ENCODE measurements at places on chromosomes 3 and 15.

GRCh38 chr3:100151024-100151707 lies 36.9 kb upstream of the FILIP1L start:
- H3K36me3 ChIP-seq: peaks cover 16% of the 10 kb centered on the region
- no peak overlapping the region for H3K27ac ChIP-seq
- DNase-seq: no peak
- peaks cover 17% of the 10 kb centered on the region for H3K4me1 ChIP-seq
- H3K27me3 ChIP-seq: no peaks in the 10 kb centered on the region

DNA sequence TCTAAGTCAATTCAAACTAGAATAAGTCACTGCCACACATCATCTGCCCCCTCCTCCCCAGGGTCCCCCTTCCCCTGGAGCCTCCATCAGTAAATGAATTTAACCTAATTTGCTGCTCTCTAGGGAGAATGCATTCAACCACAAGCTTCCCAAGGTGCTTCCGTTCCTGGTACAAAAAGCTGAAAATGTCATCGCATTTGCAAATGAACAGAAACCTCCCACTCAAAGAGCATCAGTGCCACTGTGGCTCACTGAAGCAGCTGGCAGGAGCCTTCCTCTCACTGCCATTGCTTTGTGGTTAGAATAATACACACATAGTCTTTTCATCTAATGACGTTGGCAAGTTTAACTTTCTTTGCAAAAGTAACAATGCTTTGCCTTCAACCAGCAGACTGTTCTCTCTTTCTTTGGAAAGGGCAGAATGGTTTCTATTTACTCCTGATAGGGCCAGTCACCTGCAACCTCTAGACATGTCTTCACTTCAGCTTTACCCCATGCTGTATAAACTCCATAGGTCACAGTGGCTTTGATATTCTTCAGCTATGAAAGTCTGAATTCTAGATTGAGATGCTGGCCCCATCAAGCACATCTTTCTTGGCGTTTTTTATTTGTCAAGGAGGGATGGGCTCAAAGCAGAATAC lies 238.1 kb downstream of the CPNE4 start:
- peaks cover 36% of the 10 kb centered on the region for H3K27me3 ChIP-seq
- DNase-seq: no peak
- H3K4me1 ChIP-seq: peaks cover 9% of the 10 kb centered on the region
- H3K36me3 ChIP-seq: no peaks in the 10 kb centered on the region
- H3K4me3 ChIP-seq: no peak overlapping the region
- no peak overlapping the region for H3K27ac ChIP-seq

GRCh38 chr3:184129012-184129411 lies 6.1 kb upstream of the EIF2B5 start:
- H3K27me3 ChIP-seq: no peaks in the 10 kb centered on the region
- H3K4me3 ChIP-seq: no peak overlapping the region
- H3K36me3 ChIP-seq: no peaks in the 10 kb centered on the region
- no peak overlapping the region for H3K27ac ChIP-seq
- peaks cover 8% of the 10 kb centered on the region for H3K4me1 ChIP-seq
- no peak for DNase-seq

- H3K27me3 ChIP-seq: no peaks in the 10 kb centered on the region
- no peak overlapping the region for H3K4me3 ChIP-seq
- peaks cover 7% of the 10 kb centered on the region for H3K4me1 ChIP-seq
- H3K27ac ChIP-seq: no peak overlapping the region
- H3K36me3 ChIP-seq: no peaks in the 10 kb centered on the region
Observed at GRCh38 chr3:116038968-116039650, 406.2 kb downstream of the LSAMP start.

DNA sequence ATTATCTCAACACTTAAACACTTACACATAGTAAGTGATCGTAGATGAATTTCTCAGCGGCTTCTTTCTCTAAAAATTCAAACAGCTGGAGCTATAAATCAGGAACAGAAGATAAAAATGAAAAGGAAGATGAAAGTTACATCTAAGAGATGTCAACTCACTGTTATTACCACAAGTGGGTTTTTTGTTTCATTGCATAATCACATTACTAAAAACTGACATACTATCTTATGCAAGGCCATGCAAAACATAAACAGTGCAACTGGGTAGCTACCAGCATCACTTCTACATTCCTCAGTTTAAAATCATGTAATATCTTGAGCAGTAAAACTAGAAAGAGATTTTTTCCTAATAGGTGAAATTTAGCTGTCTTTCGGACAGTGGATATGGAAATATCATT lies 14.9 kb downstream of the MINDY4B start:
- no peak overlapping the region for H3K27ac ChIP-seq
- peaks cover 7% of the 10 kb centered on the region for H3K27me3 ChIP-seq
- H3K4me1 ChIP-seq: no peaks in the 10 kb centered on the region
- DNase-seq: no peak

DNA sequence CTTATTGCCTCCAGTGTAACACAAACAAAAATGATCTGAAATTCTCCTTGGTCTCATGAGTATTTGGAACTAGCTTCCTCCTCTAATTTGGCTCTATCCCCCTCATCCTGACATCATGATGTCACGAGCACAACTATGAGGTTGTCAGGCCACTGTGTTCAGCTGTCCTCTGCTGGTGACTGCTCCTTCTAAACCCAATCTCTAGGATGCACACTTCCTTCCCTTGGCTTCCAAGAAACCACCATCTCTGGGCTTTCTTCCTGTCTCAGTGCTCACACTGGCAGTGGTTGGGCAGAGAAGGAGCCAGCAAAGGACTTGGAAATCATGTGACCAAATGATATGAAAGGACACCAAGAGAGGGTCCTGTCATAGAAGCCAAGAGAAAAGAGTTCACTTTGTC lies 30.7 kb upstream of the EIF1B start:
- H3K4me3 ChIP-seq: no peak overlapping the region
- H3K36me3 ChIP-seq: no peaks in the 10 kb centered on the region
- peaks cover 43% of the 10 kb centered on the region for H3K27me3 ChIP-seq
- no peak overlapping the region for H3K27ac ChIP-seq
- no peak for DNase-seq

DNA sequence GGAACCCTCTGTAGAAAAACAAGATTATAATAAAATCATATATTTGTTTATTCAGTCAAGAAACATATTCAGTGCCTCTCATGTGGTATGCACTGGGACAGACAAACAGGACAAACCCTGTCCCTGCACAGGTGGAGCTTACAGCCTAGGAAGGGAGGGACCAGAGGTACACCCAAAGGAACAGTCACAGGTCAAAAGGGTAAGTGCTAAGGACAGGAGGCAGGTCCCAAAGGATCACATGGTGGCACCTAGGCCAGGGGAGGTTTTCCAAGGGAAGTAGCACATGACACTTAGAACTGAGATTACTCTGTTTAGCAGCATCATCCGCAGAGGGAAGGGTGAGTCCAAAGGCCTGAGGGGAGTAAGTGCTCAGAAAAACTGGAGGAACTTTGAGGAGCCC lies 254.4 kb upstream of the ARRDC4 start:
- H3K27ac ChIP-seq: no peak overlapping the region
- no peak overlapping the region for H3K4me3 ChIP-seq
- no peak for DNase-seq
- H3K36me3 ChIP-seq: no peaks in the 10 kb centered on the region
- H3K4me1 ChIP-seq: no peaks in the 10 kb centered on the region
- H3K27me3 ChIP-seq: peaks cover 22% of the 10 kb centered on the region

DNA sequence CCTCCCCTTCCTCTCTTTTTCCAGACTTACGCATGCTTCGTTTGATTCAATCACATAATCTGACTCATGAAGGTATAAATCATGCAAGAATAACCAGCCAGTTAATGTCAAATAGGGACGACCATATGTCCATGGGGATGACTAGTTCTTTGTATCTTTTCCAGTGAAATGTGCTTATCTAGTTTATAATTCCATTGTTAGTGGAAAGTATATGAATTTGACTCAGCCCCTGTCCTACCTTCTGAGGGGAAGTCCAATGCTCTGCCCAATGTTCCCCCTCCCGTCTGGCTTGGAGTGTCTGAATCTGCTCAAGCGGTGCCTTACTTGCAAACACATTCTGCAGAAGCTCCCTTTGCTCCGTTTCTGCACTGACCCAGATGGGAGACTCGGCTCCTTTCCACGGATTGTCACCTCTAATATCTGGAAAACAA lies 55.0 kb upstream of the EPHB3 start:
- H3K4me1 ChIP-seq: peaks cover 16% of the 10 kb centered on the region
- peaks cover 35% of the 10 kb centered on the region for H3K27me3 ChIP-seq
- H3K27ac ChIP-seq: no peak overlapping the region

- peaks cover 3% of the 10 kb centered on the region for H3K36me3 ChIP-seq
- H3K4me3 ChIP-seq: no peak overlapping the region
- no peaks in the 10 kb centered on the region for H3K4me1 ChIP-seq
- H3K27me3 ChIP-seq: peaks cover 23% of the 10 kb centered on the region
- DNase-seq: no peak
Observed at GRCh38 chr3:133730993-133731392, 15.2 kb upstream of the TF start.

- no peak overlapping the region for H3K27ac ChIP-seq
- DNase-seq: no peak
- peaks cover 5% of the 10 kb centered on the region for H3K36me3 ChIP-seq
- H3K4me3 ChIP-seq: no peak overlapping the region
Observed at GRCh38 chr3:101903451-101903871, 54.1 kb downstream of the NFKBIZ start.

DNA sequence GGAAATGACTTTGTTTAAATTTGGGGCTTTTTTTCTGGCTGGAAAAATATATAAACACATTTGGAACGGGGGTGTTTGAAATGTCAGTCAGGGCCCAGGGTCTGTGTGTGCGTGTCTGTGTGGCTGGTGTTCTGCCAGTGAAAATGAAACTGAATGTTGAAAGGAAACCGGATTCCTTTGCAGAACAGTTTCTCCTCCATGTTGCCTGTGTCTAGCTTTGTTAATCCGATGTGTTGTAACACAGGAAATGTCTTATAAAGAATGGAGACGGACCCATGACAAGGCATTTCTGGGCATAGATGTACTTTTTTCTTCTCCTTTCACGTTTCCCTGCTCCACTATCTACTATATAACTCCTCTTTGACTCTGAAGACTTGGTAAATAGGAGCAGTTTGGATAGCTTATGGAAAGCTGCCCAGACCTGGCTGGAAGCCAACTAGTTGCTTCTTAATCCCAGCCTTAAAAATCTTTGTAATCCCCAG lies 2.8 kb downstream of the SQOR start:
- peaks cover 74% of the 10 kb centered on the region for H3K27me3 ChIP-seq
- DNase-seq: no peak
- H3K4me1 ChIP-seq: peaks cover 12% of the 10 kb centered on the region
- no peaks in the 10 kb centered on the region for H3K36me3 ChIP-seq

DNA sequence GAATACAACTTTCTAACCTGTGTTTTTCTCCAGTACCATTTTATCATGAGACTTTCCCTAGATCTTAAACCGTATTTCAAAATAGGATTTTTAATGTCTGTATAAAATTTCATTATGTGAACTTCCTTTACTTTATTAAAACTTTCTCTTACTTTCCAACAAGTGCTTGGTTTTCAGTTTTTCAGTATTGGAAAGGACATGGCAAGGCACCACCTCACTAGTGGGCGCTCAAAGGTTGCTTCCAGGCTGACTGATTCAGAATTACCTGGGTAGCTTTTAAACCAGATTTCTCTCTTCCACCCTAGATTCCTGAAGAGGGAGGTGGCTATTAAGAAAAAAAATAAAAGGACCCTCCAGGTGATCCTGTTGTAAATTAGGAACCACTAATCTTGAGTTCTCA lies 236.6 kb downstream of the SOX2 start:
- no peak overlapping the region for H3K27ac ChIP-seq
- H3K27me3 ChIP-seq: peaks cover 8% of the 10 kb centered on the region
- DNase-seq: no peak
- no peak overlapping the region for H3K4me3 ChIP-seq
- H3K36me3 ChIP-seq: no peaks in the 10 kb centered on the region

DNA sequence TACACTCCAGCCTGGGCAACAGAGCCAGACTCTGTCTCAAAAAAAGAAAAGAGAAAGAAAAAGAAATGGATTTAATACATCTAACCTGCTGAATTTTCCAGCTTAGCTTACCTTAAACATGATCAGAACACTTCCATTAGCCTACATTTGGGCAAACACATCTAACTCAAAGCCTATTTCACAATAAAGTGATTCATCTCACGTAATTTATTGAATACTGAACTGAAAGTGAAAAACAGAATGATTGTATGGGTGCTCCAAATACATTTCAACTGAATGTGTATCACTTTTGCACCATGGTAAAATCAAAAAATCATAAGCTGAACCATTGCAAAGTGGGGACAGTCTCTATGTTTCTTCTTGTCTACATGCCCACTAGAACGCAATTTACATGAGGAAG lies 9.0 kb downstream of the PIK3R4 start:
- peaks cover 13% of the 10 kb centered on the region for H3K4me1 ChIP-seq
- H3K27ac ChIP-seq: no peak overlapping the region
- peaks cover 42% of the 10 kb centered on the region for H3K36me3 ChIP-seq
- DNase-seq: no peak
- H3K4me3 ChIP-seq: no peak overlapping the region

- DNase-seq: no peak
- no peak overlapping the region for H3K27ac ChIP-seq
- H3K4me3 ChIP-seq: no peak overlapping the region
- H3K27me3 ChIP-seq: peaks cover 39% of the 10 kb centered on the region
Observed at GRCh38 chr3:127395663-127396355, 108.0 kb upstream of the PRR20G start.

DNA sequence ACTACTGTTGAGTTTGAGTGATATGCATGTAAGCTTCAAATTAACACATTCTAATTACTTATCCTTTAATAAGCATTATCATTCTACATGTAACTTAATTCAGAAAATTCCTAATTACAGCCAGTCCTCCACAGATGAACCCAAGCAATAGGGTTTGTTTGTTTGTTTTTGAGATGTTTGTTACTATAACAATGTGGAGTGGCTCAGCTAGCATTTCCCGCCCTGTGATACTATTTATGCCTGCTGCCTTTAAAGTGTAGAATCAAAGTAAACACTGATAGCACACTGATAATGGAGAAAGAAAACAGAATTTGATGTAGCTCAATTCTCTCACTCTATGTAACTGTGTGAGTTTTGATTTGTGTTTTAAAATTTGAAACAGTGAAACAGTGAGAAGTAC lies 105.1 kb upstream of the IGF1R start:
- peaks cover 45% of the 10 kb centered on the region for H3K27me3 ChIP-seq
- no peak for DNase-seq
- no peak overlapping the region for H3K27ac ChIP-seq
- peaks cover 10% of the 10 kb centered on the region for H3K4me1 ChIP-seq
- no peak overlapping the region for H3K4me3 ChIP-seq

DNA sequence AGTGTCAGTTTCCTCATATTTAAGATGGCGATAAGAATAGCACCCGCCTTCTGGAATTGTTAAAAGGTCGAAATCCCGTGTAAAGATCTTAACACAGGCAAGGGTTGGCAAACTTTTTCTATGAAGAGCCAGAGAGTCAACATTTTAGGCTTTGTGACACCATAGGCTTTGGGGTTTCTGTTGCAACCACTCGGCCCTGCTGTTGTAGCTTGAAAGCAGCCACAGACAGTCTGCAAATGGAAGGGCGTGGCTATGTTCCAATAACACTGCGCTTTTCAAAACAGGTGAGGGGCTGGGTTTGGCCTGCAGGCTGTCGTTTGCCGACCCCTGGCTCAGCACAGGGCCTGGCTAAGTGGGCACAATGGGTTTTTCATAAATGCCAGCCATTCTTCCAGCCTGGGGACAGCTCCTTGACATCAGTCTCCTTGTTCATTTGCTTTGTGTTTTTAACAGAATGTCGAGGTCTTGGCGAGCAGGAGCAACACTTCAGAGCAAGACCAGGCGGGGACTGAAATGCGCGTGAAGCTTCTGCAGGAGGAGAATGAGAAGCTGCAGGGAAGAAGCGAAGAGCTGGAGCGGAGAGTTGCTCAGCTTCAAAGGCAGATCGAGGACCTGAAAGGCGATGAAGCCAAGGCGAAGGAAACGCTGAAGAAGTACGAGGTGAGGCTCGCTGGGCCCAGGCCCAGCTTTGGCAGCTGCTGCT lies 75.2 kb upstream of the MYZAP start:
- H3K27ac ChIP-seq: no peak overlapping the region
- H3K36me3 ChIP-seq: peaks cover 9% of the 10 kb centered on the region
- DNase-seq: no peak
- no peak overlapping the region for H3K4me3 ChIP-seq

Data from mesothelial cell of epicardium (in vitro differentiated cells).